ENCODE measurements at places on chromosomes 11 and 22. TPM values are rescaled to one million over a fixed set of nuclear protein-coding genes. Genes with fewer than 3 reads are reported as not detected.

Gene ZP1
- not detected for total RNA-seq

Gene TSGA10IP
- total RNA-seq: not detected

Gene KCNQ1OT1
- total RNA-seq: 0.32 TPM

Gene SLC15A3
- total RNA-seq: 23.3 TPM

Gene OR51I2
- not detected for total RNA-seq

Gene HBG1
- total RNA-seq: not detected

Data from M059J (cell line).